ENCODE measurements at places on chromosomes 12 and 14. TPM values are rescaled to one million over a fixed set of nuclear protein-coding genes. Genes with fewer than 3 reads are reported as not detected.

MYF6 gene
- 0.06 TPM for polyA plus RNA-seq

TAS2R7 gene
- polyA plus RNA-seq: not detected

HHIPL1 gene
- polyA plus RNA-seq: 1.7 TPM

DIO2 gene
- 81.9 TPM for polyA plus RNA-seq

MGP gene
- polyA plus RNA-seq: 116 TPM

SLC39A2 gene
- not detected for polyA plus RNA-seq

ASB2 gene
- polyA plus RNA-seq: 0.06 TPM

ZFHX2 gene
- polyA plus RNA-seq: 0.28 TPM

RNFT2 gene
- polyA plus RNA-seq: 1.2 TPM

VWF gene
- polyA plus RNA-seq: 0.06 TPM

ALDH1L2 gene
- 76.1 TPM for polyA plus RNA-seq

GLIPR1L1 gene
- not detected for polyA plus RNA-seq

SMOC1 gene
- not detected for polyA plus RNA-seq

SSPN gene
- polyA plus RNA-seq: 29.8 TPM

CLEC1B gene
- polyA plus RNA-seq: not detected

IL22 gene
- polyA plus RNA-seq: not detected

DPPA3 gene
- polyA plus RNA-seq: not detected

LBHD2 gene
- not detected for polyA plus RNA-seq

PLEK2 gene
- polyA plus RNA-seq: 3.1 TPM

SMCO2 gene
- 0.09 TPM for polyA plus RNA-seq

LRRIQ1 gene
- not detected for polyA plus RNA-seq

ANKRD52 gene
- 21.0 TPM for polyA plus RNA-seq

CDCA3 gene
- 39.2 TPM for polyA plus RNA-seq

RPL10L gene
- polyA plus RNA-seq: not detected

DIO3 gene
- polyA plus RNA-seq: not detected

ASCL1 gene
- polyA plus RNA-seq: not detected

CDC42BPB gene
- 66.5 TPM for polyA plus RNA-seq

KRT81 gene
- polyA plus RNA-seq: 24.7 TPM

RPS6KA5 gene
- polyA plus RNA-seq: 0.39 TPM

IGF1 gene
- 2.4 TPM for polyA plus RNA-seq

CDKN1B gene
- polyA plus RNA-seq: 21.7 TPM

All from BJ (cell line).